ENCODE measurements at places on chromosomes 6 and 20.

- DNase-seq, result no peak
Measured at GRCh38 chr20:24109537-24109936, 121.0 kb upstream of the GGTLC1 start.

- DNase-seq, result no peak
Measured at GRCh38 chr6:36075656-36076055, 48.0 kb downstream of the MAPK14 start.

GRCh38 chr6:139981768-139982181 lies 607.3 kb upstream of the CITED2 start:
- DNase-seq, result no peak

DNA sequence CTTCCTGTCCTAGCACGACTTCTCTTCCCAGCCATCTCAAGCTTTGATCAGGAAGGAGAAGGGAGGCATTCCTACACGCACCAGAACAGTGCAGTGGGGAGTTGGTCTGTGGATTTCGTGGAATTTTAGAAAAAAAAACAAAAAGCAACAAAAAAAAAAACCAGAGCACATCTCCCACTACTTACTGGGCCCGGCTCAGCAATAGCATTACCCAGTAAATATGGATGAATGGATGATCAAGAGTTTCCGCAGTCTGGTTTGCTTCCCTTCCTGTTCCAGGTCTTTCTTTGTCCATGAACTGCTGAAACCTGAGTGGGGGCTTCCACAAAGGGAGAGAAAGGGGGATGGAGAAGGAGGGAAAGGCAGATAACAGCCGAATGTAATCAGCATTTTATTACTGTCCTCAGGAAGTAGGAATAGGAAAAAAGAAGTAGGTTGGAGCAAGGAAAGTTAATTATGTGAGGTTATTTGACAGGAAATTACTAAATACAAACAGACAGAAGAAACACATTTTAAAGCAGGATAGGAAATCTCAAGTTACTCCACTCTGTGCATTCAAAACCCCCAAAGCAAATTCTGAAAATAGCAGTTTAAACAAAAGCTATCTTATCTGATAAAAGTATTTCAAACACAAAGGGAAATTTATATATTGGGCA lies 349.0 kb downstream of the PRL start:
- DNase-seq, result no peak

DNA sequence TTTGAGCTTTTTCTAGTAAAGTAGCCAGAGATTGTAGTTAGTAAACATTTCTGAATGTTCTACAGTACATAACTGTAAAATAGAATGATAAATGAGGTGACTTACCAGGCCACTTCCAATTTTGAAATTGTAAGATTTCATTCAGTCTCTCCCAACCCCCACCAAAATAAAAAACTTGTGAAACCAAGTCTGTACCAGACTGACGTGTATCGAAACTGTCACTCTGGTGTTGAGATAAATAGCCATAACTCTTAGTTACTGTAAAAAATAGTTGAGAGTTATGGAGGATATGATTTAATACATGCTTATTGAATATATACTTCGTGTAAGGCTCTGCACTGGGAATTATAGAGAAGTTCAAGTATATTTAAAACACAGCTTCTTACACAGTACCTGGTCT lies 455.7 kb downstream of the PLCB1 start:
- DNase-seq, result no peak

GRCh38 chr6:112021691-112022310 lies 32.1 kb upstream of the CCN6 start:
- no peak for DNase-seq

DNA sequence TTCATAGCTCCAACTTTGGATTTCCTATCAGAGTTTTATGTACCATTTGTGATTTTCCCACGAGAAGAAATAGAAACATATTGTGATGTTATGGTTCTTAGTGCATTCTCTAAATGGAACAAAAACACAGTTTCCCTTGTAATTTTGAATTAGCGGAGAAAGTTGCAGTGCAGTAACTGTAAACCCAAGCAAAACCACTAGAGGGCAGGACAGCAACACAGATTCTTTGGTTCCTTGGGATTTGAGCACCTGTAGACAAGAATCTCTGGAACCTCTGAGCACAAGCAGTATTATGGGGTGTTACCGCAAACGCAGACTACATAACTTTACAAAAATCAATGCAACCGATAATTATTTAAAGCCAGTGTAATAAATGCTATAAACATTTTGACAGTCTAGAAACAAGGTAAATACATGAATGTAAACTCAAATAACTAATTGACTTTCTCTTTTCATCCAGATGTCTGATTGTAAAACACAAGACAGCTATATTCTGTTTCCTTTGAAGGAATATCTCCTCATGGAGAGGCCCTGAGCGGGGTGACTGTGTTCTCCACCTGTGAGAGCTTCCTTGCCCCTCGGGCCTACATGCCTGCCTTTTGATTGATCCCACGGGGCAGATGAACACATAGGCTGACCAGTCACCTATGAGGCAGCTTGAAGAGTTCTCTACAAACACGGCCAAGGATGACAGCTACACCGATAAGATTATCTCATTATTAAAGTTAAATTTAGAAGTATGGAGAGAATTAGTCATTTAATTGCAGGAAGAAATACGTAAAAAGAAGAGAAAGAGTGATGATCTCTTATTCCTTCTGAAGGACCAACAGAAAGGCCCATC lies 67.5 kb upstream of the COL21A1 start:
- DNase-seq, result peak; percentile 11

GRCh38 chr6:43723737-43724295 lies 36.2 kb upstream of the MRPS18A start:
- DNase-seq, result peak; percentile 35

- DNase-seq, result no peak
Measured at GRCh38 chr6:16578695-16579285, 182.5 kb downstream of the ATXN1 start.

- peak; percentile 6 for DNase-seq
Measured at GRCh38 chr6:43695215-43695966, 7.8 kb upstream of the MRPS18A start.

DNA sequence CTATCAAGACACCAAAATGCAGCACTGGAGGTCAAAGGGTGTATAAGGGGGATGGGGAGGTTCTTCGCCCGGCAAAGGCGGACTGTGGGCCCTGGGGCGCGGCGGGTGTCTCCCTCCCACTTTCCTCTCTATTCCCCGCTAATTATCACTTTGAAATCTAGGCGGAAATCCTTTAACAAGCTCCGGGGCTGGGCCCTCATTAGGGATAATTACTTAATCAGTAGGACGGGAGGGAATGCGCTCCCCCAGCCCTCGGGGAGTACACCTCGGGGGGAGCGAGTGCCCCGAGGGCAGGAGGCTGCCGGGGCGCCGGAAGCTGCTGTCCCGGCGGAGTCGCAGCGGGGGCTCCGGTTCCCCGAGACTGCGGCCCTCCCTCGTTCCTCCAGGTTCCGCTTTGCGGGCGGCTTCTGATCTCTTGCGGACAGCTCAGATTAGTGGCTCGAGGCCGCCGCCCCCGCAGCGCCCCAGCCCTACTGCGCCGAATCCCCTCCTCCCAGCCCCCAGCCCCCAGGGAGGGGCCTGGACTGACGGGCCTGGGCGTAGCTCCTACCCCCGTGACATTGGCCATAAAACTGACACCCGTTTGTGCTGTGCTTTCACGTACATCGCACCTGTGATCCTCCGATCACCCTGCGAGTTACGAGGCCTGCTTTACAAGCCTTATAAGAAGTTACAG lies 14.7 kb downstream of the MUCL3 start:
- DNase-seq, result no peak

GRCh38 chr20:53939190-53939571 lies 131.2 kb downstream of the BCAS1 start:
- no peak for DNase-seq

- no peak for DNase-seq
Measured at GRCh38 chr20:36883977-36884535, 8.1 kb downstream of the TLDC2 start.

DNA sequence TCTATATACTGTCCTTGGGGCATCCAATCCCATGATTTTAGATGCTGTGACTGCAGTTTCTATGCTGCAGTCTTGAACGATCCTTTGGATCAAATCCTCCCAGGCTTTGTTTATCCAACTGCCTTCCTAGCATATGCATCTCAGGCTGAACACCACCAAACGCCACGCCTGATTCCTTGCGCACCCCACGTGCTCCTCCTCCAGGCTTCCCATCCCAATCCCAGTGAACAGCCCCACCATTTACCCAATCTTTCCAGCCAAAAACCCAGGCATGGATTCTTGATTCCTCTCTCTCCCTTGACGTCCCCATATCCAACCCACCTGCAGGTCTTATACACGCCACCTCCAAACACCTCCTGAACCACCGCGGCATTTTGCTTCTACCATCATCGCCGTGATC lies 7.8 kb downstream of the PDE10A start:
- DNase-seq, result no peak

- DNase-seq, result no peak
Measured at GRCh38 chr6:123769431-123769830, 34.2 kb upstream of the NKAIN2 start.

GRCh38 chr20:32743237-32744112 lies at the start of gene COMMD7:
Gene COMMD7 (minus strand): TSS chr20:32743467. CDS start chr20:32743391, 76 bp downstream.
- DNase-seq, result no peak

DNA sequence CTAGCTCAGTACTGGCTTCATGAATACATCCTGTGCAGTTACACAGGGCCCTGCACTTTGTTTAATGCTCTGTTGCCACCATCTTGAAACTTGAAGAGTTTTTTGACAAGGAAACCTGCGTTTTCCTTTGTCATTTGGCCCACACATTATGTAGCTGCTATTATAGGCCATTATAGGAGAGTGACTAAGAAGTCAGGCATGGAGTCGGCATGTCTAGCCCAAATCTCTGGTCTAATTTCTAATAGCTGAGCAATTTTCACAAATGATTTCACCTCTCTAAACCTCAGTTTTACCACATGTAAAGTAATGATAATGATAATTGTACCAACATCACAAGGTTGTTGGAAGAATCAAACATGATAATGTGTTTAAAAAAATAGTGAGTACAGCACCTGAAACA lies 67.1 kb upstream of the MYLIP start:
- no peak for DNase-seq

- no peak for DNase-seq
Measured at GRCh38 chr6:26389349-26389894, 6.5 kb downstream of the BTN2A2 start.

- no peak for DNase-seq
Measured at GRCh38 chr20:61753987-61754956, 311.4 kb downstream of the TAF4 start.
